ENCODE measurements at places on chromosomes 4 and X. TPM values are rescaled to one million over a fixed set of nuclear protein-coding genes. Genes with fewer than 3 reads are reported as not detected.
A peak's percentile ranks its signal among the peaks of the same experiment; 100 is the strongest.

DUX4 gene
- total RNA-seq = not detected

PRSS12 gene
- 8.2 TPM for total RNA-seq

BGN gene
- total RNA-seq = not detected

AR gene
- total RNA-seq = 16.0 TPM

RAB33A gene
- not detected for total RNA-seq

MAOB gene
- total RNA-seq = not detected

- no peak for DNase-seq
Measured at GRCh38 chr4:42488554-42488953, 91.3 kb downstream of the SHISA3 start.

DNA sequence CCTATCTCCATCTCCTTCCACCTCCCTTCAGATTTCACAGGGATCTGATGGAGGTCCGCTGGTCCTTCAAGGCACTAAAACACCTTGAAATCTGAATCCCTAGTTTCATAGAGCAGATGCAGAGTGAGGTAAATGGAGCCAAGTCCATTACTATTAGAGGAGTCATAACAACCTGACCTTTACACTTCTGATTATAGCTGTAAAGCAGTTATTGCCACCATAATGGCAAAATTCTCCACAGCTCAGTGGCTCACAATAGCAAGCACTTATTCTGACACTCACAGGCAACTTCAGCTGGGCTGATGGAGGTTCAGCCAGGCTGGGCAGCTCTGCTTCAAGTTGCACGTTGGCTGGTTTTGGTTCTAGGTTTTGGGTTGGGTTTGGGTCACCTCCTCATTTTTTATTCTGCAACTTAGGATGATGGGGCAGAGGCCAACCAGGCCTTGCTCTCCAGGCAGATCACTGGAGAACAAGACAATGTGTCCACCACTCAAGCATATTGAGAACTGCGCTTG lies 51.4 kb upstream of the LRAT start:
- DNase-seq = no peak

DNA sequence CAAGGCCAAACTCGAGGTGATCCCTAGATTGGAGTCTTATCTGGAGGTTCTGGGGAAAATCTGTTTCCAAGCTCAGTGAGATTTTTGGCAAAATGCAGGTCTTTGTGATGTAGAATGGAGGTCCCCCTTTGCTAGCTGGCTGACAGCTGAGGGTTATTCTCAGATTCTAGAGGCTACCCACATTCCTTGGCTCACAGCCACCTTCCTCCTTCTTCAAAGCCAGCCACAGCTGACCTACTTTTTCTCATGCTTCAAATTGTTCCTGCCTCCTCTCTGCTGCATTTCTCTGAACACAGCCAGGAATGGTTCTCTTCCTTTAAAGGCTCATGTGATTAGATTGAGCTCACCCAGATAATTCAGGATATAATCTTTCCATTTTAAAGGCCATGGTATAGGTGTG lies 86.9 kb downstream of the VCX3A start:
- no peak for DNase-seq

- no peak for DNase-seq
Measured at GRCh38 chr4:26609868-26610267, 26.0 kb downstream of the TBC1D19 start.

DNA sequence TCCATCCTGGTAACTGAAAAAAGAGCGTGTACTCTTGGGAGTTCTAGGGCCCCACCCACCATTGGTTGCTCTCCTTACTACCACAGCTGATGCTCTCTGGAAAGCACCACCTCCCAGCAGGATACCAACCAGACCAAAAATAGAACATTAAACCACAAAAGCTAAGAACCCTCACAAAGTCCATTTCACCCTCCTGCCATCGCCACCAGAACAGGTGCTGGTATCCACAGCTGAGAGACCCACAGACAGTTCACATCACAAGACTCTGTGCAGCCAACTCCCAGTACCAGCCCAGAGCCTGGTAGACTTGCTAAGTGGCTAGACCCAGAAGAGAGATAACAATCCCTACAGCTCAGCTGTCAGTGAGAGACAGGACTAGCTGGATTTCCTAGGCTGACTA lies 240.6 kb downstream of the PABPC4L start:
- peak; percentile 41 for DNase-seq

DNA sequence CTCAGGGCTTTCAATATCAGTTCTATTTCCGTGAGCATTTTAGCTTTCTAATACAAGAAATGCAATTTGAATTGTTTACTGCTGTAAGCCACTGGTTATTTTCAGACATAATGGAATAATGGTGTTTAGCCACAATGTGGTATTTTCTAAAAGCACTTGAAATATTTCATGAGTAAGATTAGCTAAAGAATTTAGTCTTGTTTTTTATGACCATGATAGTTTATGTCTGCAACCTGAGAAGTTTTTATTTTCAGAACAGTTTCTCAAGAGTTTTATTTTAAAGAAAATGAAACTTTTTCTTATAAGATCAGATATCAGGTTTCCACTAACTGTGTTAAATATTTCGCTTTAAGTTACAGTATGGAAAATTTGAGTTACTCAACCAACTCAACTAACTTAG lies 60.2 kb downstream of the SLIT2 start:
- no peak for DNase-seq

GRCh38 chr4:2303121-2303685 lies 41.3 kb upstream of the MXD4 start:
- no peak for DNase-seq

- DNase-seq = peak; percentile 31
Measured at GRCh38 chrX:36867143-36867542, 141.0 kb upstream of the FAM47C start.

GRCh38 chrX:106050054-106050453 lies 11.5 kb upstream of the SERPINA7 start:
- no peak for DNase-seq

GRCh38 chrX:51336584-51336983 lies 4.0 kb downstream of the NUDT10 start:
- peak; percentile 1 for DNase-seq

GRCh38 chr4:64784125-64784524 lies 374.9 kb upstream of the TECRL start:
- DNase-seq = peak; percentile 10

DNA sequence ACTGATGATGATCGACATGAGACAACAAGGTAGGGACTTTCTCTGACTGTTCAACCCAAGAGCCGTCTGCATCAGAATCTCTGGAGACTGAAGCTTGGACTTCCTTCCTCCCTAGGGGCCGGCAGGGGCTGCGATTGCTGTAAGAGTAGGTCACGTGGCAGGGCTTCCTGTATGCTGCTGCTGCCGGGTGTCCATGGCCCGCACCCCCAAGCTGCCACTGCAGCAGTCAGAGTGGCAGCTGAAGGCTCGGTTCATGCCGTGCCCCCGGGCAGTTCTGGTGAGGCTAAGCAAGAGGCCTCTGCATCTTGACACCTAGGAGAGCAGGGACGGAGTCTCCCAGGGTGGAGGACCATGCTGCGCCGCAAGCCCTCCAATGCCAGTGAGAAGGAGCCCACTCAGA lies at the start of gene SASH3:
Gene SASH3 (plus strand): TSS at position 203 of the 400 bp plus-strand sequence. CDS start 149 bp downstream, at position 352.
- DNase-seq = no peak

DNA sequence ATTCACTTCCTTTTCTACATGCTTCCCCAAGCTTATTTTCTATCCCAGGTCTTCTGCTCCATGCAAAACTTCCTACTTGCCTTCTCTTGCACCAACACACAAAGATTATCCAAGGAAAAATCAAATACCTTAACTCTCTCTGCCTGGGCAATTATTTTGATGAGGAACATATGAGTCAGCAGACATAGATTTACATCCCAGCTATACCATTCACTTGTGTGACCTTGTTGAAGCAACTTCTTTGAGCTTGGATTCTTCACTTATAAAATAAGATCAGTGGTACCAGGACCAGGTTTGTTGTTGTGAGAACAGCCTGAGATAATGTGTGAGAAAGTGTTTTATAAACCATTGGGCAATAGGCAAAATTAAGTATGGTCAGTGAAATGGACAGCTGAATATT lies 39.1 kb upstream of the TMEM192 start:
- DNase-seq = no peak

DNA sequence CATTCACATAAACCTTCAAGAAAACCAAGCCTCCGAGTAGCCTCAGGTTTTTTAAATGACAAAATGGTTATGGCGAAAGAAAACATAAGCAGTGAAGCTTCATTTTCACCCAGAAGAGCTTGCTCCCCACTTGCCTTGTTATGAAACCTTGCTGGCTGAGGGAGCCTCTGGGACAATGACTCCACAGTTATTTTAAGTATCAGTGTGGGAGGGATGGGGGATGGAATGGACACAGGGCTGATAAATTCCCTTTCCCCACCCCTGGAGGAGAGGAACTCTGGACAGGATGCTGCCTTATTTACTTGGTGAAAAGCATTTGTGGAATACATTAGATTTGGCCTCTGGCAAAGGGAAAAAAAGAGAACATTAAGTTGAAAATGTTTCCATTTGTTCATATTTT lies 220.7 kb upstream of the CNKSR2 start:
- DNase-seq = peak; percentile 52

GRCh38 chr4:144562019-144562705 lies 83.8 kb upstream of the HHIP start:
- DNase-seq = peak; percentile 61

GRCh38 chr4:101067383-101067782 lies 279.9 kb downstream of the PPP3CA start:
- no peak for DNase-seq

DNA sequence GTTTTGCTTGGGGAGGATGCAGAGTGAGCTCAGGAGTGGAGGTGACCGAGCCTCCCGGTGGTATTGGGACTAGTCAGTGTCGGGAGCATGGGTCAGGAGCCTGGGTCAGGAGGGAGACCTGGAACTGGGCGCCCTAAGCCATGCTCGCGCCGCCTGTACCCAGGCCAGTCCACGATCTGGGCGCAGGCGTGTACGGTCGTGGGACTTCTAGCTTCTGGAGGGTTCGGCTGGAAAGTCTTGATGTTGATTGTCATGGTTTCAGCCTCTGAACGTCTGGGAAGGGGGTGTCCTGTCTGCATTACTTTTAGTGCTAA lies 244 bp downstream of the EIF2S3 start:
- no peak for DNase-seq

DNA sequence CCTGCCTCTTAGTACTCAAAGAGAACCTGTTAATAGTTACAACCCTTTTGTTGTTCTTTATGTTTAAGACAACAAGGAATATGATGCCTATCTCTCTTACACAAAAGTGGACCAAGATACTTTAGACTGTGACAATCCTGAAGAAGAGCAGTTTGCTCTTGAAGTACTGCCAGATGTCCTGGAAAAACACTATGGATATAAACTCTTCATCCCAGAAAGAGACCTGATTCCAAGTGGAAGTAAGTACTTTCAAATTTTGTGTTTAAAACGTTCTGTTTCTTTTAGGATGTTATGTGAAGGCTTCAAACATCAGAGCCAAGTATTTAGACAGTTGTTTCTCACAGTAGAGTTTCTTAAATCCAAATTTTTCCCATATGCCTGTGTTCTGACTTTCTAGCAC lies 67.2 kb upstream of the NRK start:
- DNase-seq = no peak

GRCh38 chr4:128879971-128880370 lies 70.5 kb downstream of the JADE1 start:
- no peak for DNase-seq

DNA sequence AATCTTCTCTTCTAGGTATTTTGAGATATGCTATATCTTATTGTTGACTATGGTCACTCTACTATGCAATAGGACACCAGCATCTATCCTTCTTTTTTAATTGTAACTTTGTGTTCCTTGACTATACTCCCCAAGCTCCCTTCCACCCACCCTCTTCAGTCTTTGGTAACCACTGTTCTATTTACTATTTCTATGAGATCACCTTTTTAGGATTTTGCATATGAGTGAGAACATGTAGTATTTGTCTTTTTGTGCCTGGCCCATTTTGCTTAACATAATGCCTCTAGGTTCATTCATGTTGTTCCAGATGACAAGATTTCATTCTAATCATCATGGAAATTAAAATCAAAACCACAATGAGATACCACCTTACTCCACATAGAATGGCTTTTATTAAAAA lies 63.3 kb upstream of the BANK1 start:
- no peak for DNase-seq

DNA sequence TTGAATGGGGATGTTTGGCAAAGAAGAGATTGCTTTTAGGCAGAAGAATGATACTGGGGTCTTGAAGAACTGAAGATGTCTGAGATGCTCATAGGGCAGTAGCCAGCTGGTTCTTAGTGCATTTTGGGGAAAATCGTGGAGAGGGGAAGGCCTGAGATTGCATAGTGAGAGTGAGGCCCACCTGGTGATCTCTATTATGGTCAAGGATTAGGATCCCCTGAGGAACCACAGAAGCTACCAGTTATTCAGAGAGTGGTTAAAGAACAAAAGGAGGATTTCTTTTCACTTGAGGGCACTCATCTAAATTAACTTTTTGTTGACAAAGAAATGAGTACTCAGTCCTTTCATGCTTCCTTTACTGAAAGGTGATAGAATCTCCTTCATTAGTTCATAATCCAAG lies 271.3 kb upstream of the HAND2 start:
- DNase-seq = no peak

DNA sequence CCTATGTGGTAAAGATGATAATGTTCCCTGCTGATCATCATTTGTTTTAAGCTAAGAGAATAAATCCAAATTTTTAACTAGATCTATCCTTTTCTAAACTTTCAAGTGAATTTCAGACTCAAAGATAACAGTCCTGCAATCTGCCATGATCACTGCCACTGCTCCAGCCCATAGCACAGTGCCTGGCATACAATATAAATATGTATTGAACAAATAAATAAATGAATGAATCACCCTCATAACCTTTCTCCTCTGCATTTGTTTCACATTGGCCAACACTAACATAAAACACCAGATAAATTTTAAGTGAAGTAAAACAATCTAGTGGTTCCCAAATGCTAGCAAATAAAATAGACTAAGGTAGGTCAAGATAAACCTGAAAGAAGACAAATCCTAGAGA lies 439.0 kb downstream of the GPM6A start:
- no peak for DNase-seq

DNA sequence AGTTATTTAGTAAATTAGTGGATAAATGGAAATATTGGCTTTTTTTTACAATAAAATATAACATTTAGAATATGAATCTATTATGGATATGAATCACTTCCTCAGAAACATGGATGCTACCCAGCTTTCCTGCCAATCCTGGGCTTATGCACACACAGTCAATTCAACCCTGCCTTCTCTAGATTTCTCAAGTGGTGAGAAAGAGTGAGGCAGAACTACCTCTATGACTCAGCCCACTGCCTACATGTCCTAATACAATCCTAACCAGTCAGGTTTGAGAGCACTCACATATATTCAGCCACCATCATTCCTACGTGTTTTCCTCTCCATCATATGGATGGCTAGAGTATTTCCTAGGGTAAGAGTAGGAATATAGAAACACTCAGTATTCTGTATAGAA lies 91.1 kb upstream of the ANKRD50 start:
- DNase-seq = peak; percentile 41

- no peak for DNase-seq
Measured at GRCh38 chr4:169334335-169334734, 63.6 kb upstream of the SH3RF1 start.

GRCh38 chrX:37685381-37686359 lies at the start of gene XK:
TSS of gene XK (plus strand) at chrX:37685791. CDS start at chrX:37685962, 171 bp downstream.
- DNase-seq = peak; percentile 53

DNA sequence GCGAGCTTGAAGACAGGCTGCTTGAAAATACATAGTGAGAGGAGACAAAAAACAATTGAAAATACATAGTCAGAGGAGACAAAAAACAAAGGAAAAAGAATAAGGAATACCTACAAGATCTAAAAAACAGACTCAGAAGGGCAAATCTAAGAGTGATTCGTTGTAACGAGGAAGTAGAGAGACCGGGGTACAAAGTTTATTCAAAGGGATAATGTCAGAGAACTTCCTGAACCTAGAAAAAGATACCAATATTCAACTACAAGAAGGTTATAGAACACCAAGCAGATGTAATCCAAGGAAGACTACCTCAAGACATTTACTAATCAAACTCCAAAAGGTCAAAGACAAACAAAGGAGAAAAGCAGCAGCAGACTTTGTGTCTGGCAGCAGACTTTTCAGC lies 165.6 kb downstream of the NEK1 start:
- DNase-seq = no peak
